Stimulated activated CD8-positive, alpha-beta memory T cell treated with anti-CD3 and anti-CD28 coated beads, Interleukin-7, amount 100 ng/mL, for 4 hours (primary cell): ENCODE measurements at places on chromosomes 7 and 10.

- DNase-seq: no peak
These were observed 100.5 kb downstream of the GLCCI1 start for GRCh38 chr7:8068892-8069686.

- DNase-seq: no peak
These were observed 26.0 kb downstream of the GSDME start for GRCh38 chr7:24731313-24731712.

DNA sequence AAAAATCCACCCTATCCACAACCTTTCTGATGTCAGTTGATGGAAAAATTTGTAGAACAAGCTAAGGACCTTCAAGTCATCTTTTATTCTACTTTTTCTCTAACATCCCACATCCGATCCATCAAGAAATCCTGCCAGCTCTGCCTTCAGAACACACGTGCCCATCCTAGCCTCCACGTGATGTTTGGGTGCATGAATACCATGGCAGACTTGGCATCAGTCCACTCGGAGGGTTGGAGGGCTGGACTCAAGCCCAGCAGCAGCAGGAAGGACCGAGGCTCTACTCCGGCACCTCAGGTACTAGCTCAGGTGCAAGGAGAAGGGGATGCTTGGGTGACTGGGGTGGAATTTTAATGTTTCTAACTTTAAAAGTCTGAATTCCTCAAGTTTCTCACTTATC is 428.6 kb downstream of the DPP6 start:
- DNase-seq: no peak

GRCh38 chr7:79513261-79513660 is 59.8 kb upstream of the MAGI2 start:
- no peak for DNase-seq

- DNase-seq: no peak
These were observed 79.0 kb upstream of the EMX2 start for GRCh38 chr10:117463545-117463920.
